Hindlimb muscle (tissue), 1 donor: ENCODE measurements at places on chromosomes 2 and 18.

DNA sequence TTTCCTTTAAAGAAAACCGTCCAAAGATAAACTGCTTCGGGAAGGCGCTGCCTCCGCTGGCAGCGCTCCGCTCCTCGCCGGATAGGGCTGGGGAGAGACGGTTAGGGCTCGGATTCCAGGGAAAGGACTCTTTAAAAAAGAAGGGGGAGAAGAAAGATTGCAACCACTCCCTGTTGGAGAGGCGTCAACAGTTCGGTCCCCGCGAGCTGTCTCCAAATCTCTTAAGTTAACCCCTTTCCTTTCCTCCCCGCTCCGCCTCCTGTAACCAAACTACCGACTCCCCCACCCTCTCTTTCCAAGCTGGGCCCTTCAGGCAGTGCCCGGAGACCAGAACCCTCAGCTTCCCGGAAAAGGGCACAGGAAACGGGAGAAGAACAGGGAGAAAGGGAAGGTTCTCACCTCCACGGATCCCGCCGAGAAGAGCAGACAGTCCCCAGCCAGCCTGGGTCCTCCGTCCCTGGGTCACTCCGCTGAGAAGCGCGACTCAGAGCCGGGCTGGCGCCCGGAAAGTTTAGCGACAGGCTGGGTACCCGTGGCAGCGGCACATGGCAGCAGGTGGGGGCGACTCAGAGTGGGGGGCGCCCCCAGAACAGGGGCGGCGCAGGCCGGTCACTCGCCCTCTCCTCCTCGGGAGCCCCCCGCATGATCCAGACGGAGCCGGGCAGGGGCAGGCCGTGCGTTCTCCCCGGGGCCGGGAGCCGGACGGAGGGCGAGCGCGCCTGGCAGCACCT is 675 bp downstream of the FZD5 start:
- no peak for DNase-seq

- DNase-seq, result no peak
Measured at GRCh38 chr2:118473241-118473640, 374.2 kb downstream of the EN1 start.

DNA sequence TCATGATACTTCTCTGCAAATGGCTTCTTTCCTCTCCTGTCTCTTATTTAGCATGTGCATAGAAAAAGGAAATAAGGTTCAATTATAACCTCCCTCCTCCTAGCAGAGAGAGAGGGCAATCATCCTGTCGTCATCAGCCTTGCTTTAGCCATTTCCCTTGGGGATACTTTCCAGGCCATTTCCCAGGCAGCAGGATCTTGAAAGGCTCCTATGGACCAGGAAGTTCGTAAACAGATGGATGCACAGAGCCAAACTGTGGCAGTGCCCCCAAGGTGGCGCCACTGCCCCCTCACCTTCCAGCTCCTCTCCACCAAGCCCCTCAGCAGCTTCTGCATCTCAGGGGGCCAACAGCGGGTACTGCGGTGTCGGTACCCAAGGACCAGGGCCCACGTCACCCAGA is 157.4 kb downstream of the DTNA start:
- DNase-seq, result peak; percentile 5

DNA sequence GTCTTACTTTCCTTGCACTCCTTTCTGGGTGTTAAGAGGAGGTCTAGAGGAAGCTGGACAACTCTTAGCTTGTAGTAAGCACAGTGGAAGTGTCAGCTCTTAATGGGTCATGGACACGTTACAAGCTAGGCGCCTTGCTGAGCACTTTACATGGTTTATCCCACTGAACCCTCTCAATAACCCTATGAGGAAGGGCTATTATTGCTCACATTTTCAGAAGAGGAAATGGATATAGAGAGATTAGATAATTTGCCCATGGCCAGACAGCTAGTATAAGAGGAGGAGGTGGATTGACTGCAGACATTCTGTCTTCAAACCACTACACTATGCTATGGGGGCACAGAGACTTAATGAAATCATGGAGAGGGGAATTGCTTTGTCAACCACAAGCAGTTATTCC is 8.3 kb upstream of the IL1RN start:
- DNase-seq, result no peak

DNA sequence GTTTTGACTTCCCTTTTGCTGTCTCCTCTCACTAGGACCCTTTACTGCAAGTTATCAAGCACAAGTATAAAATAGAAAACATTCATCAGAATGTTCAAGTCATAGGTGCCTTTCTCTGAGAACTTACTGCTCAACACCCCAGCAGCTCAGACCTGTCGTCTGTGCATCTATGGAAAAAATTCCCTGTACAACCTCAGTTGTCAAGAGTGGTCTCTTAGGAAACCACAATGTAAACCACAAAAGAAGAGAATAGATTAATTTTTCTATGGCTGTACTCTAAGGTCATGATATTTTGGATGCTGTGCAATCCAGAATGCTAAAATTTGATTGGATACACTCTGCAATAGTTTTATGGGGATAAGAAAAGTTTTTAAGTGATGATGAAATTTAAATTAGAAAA is 84.1 kb downstream of the RBMS1 start:
- no peak for DNase-seq

GRCh38 chr2:19675003-19675629 is 226.7 kb downstream of the TTC32 start:
- no peak for DNase-seq

GRCh38 chr2:129772190-129772579 is 207.3 kb upstream of the RAB6C start:
- DNase-seq, result no peak

- DNase-seq, result no peak
Measured at GRCh38 chr2:197211881-197212342, 98.7 kb downstream of the ANKRD44 start.

- DNase-seq, result no peak
Measured at GRCh38 chr2:94871226-94872087, at the start of gene TEKT4. Gene TEKT4 (plus strand): TSS chr2:94871430. CDS start chr2:94871580, 150 bp downstream.

- no peak for DNase-seq
Measured at GRCh38 chr2:174919947-174920595, 85.1 kb downstream of the CHN1 start.

- no peak for DNase-seq
Measured at GRCh38 chr2:71455741-71456569, 2.6 kb downstream of the DYSF start.

GRCh38 chr2:46770622-46771021 is 145.0 kb downstream of the MCFD2 start:
- no peak for DNase-seq

DNA sequence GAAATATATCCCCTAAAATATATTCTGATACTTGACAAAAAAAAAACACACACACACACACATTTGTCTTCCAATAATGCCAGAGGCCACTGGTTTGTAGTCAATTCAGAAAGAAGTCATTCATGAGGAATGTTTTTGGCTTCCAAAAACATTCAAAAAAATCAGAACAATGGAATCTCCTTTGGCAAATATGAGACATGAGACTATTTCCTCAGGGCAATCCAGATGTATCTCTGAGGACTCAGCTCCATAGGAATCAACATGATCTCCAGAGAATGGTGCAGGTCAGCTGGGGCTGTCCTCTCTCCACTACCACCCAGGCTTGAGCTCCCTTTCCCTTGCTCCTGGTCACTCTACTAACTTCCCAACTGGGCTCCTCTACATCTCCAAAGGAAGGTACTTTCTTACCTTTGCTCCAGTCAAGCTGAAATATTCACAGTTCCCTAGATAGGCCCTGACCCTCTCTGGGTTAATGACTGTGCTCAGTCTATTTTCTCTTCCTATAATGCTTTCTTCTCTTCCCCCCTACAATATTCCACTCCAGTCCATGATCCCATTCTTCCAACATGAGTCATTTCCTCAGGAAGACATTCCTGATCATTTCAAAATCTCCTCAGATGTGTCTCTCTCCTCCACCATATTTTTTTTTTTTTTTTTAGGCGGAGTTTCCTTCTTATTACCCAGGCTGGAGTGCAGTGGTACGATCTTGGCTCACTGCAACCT is 145.3 kb downstream of the C1D start:
- DNase-seq, result no peak

DNA sequence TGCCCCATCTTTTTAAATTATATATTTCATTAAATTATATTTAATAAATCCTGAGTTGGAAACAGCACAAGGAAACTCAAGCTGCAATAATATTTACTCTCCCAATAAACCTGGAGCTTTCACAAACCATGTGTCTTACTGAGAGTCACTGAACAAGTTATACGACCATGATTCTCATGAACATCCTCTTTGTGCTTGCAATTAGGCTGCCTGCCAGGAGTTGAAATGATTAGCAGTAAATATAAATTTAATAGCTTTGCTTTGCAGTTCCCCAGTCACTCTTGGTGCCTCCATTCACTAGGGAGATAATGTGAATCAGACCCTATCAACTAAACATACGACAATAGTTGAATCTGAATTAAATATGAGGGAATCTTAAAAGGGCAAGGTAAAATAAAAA is 905.1 kb downstream of the NRXN1 start:
- DNase-seq, result no peak

DNA sequence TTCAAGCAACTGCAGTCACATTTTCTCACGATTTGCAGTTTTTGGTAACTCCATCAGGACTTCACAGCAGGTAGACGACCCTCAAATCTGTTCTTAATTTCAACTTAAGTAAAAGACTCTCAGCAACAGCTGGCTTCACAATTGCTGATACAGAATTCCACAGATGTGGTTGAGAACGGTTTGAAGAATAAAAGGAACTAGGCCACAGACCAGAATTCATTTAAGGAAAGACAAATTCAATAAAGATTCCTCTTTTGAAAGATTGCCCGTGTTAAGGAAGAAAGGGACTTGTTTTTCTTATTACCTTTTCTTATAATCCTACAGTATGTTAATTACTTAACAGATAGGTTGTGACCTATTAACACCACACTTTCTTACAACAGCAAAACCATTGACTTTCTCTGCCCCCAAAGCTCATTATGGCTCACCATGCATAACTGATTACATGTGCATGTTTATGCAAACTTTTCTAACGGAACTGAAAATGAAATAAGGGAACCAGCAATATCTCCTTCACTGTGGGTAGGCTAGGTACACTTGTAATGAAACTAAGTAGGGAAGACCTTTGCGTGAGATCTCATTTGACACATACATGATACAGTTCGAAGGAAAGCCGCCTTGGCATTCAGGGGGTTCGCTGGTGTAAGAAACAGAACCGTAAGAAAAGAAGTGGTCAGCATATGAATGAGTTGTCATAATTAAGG is 4.7 kb upstream of the ZNF516 start:
- no peak for DNase-seq

- DNase-seq, result no peak
Measured at GRCh38 chr2:230902180-230902899, 22.7 kb downstream of the GPR55 start.

DNA sequence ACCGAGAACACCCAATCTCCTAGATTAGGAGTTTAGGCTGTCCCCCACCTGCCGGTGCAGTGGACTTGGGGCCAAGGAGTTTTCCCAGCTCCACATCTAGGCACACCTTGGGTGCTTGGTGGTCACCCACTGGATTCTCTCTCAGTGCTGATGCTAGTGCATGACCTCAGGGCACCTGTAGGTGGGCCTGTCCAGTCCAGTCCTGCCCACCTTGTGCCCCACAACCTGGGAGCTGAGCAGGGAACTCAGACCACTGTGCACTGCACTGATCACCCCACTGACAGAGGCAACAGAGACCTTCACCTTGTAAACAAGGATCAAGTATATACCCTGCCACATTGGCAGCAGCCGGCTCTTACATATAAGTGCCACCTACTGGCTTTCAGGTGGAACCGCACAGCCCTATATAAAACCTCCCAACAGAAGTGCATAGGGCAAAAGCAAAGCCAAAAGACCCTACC is 12.7 kb upstream of the CDH19 start:
- no peak for DNase-seq

- DNase-seq, result peak; percentile 36
Measured at GRCh38 chr18:32461709-32462272, 8.9 kb downstream of the GAREM1 start.

- no peak for DNase-seq
Measured at GRCh38 chr2:180829261-180829660, 151.1 kb upstream of the UBE2E3 start.

GRCh38 chr2:239951825-239952224 is 73.3 kb downstream of the NDUFA10 start:
- DNase-seq, result no peak
